H4 (cell line): ENCODE measurements at places on chromosomes 7 and 10.

DNA sequence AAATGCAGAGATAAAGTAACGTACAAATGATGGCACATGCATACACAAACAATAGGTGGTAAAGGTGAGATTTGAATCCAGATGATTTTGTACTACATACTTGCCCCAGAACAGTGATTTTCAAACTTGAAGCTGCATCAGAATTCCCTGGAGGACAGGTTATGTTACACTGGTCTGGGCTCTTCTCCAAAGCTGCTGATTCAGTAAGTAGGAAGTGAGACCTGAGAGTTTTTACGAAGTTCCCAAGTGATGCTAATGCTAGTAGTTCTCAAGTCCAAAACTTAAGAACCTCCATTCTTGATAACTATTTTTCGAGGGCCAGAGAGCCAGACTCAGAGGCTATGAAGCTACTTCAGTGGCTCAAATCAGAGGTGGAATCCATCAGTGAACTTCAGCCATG, 159.0 kb upstream of the POM121L12 start:
- DNase-seq: no peak

GRCh38 chr10:111872591-111872990, 311.0 kb downstream of the GPAM start:
- no peak for DNase-seq

GRCh38 chr7:135929249-135929648, 47.9 kb downstream of the MTPN start:
- DNase-seq: no peak

DNA sequence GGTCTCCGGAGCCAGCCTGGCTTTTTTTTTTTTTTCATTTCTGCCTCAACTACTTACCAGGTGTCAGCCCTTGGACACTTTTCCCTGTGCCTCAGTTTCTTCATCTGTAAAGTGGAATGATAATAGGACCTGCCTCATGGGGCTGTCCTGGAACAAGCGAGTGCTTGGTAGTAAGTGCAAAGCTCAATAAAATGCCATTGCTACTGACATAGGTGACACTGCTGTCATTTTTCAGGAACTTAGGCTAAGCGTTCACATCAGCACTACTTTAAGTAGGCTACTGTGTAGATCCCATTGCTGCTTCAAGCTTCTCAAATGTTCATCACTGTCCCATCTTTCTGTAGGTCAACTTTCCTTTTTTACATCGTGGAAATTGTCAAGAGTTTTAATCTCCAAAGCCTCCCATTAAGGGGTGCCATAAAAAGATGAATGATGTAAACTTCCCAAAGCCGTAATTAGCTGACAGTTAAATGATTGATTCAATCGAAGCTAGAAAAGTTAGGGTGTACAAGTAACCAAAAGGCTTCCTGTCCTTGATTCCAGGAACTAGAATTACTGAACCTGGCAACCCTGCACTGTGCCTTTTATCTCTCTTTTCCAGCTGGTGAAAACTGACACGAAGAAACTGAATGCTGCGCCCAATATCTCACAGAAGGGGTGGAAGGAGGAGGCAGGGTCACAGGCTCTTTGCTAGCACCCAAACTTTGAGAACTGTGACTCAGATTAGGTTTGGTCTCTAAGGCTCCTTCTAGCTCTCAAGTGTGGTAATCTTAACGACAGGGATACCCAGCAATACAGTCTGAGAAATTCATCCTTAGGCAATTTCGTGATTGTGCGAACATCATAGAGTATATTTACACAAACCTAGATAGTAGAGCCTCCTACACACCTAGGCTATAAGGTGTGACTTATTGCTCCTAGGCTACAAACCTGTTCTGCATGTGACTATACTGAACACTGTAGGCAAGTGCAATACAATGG, 861 bp upstream of the USP6NL start:
- no peak for DNase-seq

- no peak for DNase-seq
Measured at GRCh38 chr7:15515252-15515651, 46.6 kb downstream of the AGMO start.

GRCh38 chr7:110766864-110767263, 324.1 kb upstream of the LRRN3 start:
- DNase-seq: no peak

GRCh38 chr10:58399410-58399809, 14.2 kb downstream of the TFAM start:
- no peak for DNase-seq

- no peak for DNase-seq
Measured at GRCh38 chr7:95811846-95812445, 39.6 kb downstream of the DYNC1I1 start.

GRCh38 chr7:28596245-28596935, 184.1 kb downstream of the CREB5 start:
- no peak for DNase-seq

DNA sequence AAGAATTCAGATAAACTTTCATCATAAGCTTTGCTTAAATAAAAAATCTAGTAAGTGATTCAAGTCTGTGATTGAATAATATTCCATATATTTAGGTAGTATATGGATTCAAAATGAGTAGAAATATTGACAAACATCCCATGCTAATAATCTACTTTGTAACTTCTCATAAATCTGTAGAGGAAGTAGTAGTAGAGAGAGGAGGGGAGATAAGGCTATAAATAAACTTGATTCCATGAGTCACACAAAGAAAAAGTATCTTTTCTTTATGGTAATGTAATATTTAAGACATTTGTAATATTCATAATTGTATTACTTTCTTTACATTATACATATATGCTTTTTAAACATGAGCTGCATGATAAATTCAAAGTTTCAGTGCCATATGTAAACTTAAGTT, 25.6 kb upstream of the CD36 start:
- DNase-seq: no peak

DNA sequence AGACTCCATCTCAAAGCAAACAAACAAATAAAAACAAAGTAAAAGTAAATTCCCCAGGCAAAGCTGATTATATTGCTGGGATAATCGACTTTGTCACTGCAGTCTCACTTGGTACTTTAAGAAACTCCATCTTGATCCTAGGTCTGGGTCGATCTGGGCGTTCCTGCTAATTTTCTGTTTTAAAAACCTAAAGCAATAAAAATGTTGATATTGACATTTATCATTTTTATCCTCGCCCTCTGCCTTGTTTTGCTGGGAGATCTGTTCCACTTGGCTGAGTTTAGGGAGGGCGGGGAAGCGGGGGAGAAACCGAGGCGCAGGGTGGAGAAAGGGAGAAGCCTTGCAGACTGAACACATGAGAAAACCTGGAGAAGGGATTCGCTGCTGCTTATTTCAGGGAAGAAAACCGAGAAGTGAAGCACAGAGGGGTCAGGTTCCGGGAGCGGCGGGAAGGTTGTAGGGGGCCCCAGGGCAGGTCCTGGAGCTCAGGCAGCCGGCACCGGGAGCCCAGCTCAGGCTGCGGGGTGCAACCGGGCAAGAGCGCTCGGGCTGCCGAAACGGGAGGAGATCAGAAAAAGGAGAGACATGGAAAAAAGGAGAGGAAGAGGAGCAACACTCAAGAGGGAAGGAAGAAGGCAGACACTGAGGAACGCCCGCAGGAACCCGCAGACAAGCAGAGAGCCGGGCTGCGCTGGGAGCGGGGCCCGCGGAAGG, 27.3 kb upstream of the KMT2C start:
- DNase-seq: peak; percentile 19

DNA sequence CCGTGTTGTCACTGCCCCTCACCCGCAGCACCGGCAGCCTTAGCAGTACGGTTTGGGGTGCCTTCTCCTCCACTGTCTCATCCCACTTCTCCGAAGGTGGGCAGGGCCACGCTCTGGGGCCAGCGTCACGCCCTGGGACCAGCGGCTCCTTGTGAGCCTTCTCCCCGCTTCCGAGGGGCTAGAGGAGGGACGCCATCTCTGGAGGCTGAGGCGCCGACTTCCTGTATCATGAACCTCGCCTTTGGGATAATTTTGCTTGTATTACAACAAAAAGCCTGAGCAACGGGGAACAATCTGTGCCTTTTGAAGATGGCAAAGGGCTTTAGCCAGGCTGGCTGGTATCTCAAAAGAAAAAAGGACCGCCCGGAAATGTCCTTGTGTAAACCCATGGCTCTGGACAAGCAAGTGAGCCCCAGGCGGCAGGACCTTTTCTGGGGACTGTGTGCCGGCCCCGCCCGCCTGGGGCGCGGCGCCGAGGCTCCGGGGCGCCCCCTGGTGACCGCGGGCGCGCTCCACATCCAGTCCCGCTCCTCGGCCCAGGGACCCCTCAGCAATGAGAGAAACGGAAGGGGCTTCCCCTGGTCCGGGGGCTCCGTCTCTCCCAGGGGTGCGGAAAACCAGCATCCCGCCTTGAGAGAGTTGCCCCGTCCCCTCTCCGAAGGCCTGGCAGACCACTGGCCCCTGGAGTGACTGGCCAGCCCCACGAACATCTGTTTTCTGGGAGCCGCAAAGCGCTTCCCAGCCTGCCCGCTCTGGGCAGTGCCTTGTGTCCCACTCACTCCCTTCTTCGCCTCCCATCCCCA, 3.8 kb downstream of the DEPP1 start:
- peak; percentile 59 for DNase-seq

- DNase-seq: no peak
Measured at GRCh38 chr7:54546986-54547314, 4.8 kb downstream of the VSTM2A start.

DNA sequence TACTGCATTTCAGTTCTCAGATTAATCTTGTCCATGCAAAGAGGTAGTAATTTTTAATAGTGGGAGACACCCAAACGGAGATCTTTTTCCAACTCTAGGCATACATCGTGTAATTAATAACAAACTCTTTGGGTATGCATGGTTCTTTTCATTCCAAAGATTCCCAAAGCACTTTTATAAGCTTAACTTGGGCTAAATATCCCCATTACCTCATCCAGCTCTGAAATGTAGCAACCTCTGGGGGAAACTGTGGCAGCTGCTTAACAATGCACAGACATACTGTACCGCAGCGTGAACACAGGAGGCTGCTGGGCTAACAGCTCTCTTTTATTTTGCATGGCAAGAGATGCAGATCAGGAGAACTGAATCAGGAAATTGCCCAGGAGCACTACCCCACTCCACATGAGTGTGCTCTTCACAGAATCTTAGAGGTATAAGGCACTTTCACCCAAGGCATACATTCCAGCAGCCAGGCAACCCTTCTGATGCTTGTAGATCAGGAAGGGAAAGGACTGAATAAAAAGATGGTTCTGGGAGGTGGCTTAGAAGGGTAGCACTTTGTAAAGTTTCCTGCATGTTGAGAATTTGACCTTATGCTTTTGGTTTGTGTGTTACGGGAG, 114.4 kb upstream of the GLI3 start:
- no peak for DNase-seq

DNA sequence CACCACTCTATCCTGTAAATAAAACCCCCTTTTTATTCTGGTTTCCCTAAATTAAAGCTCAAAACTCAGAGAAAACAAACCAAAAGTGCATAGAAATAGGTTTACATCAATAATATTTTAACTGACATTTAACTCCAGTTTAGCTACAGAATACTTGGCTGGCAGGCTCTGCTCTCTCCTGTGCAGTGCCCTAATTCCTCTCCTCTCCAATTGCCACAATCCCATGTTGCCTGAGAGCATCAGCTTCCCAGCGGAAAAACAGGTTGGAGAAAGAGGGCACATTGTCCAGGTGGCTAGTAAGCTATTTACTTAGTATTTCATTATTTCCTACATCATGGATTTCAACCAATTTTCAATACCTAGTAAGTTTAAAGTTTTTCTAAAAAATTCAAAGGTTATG, 8.7 kb downstream of the SEMA3E start:
- no peak for DNase-seq

- DNase-seq: no peak
Measured at GRCh38 chr7:25854059-25854458, 297.9 kb upstream of the NFE2L3 start.

GRCh38 chr10:77649333-77650331, 12.0 kb upstream of the KCNMA1 start:
- DNase-seq: no peak

DNA sequence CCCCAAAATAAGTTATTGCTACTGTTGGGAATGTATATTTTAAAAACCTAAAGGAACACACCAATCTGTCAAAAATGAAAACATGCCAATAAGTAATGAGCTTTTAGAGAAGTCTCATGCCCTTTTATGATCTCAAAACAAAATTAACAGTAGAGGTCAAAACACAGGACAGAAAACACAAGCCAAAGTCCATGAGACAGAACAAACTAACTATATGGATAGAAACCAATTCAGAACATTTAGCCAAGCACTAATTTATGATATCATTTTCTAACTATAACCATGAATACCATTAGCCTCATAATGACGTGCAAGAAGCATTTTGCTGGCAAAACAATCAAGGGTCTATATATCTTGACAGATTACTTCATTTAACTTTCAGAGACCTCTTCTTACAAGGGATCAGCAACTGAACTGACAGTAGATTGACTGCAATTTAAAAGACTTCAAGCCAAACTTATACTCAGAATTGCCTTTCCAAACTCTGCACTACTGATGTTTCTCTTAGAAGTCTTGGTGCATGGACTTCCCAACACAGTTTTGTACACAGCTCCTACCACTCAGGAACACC, 200.9 kb downstream of the DOCK4 start:
- DNase-seq: no peak

DNA sequence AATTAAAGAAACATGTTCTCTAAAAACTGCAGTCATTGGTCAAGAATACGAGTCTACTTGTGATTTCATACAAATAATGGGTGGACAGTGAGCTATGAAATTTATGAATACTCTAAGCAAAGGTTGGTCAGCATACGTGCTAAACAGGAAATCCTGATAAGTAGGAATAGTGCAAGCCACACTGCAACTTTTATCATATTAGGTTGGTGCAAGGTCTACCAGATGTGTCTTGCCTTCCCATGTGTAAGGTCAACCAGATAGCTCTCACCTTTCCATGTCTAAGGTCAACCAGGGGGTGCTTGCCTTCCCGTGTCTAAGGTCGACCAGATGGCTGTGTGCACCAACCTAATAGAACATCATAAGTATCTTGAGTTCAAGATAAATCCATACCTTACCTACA, 2.0 kb upstream of the ITGB1 start:
- no peak for DNase-seq

DNA sequence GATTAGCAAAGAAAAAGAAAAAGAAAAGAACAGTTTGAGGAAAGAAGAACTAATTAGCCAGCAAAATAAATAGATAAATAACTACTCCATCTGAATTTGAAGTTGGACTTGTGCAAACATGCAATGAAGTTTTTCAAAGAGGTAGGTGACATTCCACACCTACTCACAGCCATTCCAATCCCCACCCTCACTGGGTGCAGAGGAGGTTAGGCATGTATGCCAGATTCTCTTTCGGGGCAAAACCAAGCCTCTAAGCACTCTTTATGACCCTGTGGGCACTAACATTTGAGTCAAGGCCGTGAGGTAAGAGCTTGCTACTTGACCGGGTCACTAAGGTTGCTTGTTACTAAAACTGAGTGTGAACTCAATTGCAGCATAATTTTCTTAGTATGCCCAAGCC, 108.4 kb upstream of the SEMA3A start:
- DNase-seq: no peak

- DNase-seq: no peak
Measured at GRCh38 chr10:130836344-130836743, 475.2 kb downstream of the TCERG1L start.
